ENCODE measurements at places on chromosomes 2 and 18.

GRCh38 chr18:54090856-54091255 is 133.6 kb downstream of the MBD2 start:
- DNase-seq: no peak

GRCh38 chr2:27085673-27086089 is 891 bp upstream of the KHK start:
- DNase-seq: no peak

- DNase-seq: no peak
These were observed 19.5 kb downstream of the WIPF1 start for GRCh38 chr2:174577967-174578589.

DNA sequence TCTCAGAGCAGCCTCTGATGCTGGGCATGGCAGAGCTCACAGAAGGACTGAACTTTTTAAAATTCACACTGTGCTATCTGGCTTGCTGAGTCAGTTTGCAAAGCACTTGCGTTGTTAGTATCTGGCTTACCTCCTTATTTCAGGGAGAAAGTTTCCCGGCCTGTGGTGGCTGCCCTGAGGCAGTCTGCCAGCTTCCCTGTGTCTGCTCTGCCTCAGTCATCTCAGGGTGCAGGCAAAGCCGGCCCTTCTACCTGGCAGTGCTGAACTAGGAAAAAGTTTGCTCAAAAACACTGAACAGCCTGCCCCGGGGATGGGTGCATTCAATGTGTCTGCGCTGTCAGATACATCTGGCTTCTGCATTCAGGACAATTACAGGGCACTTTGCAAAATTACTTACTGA is 90.2 kb upstream of the UXS1 start:
- no peak for DNase-seq

GRCh38 chr2:144707736-144708326 is 187.9 kb upstream of the ZEB2 start:
- DNase-seq: no peak

- DNase-seq: no peak
These were observed 281.1 kb upstream of the TRIB2 start for GRCh38 chr2:12435430-12436222.

DNA sequence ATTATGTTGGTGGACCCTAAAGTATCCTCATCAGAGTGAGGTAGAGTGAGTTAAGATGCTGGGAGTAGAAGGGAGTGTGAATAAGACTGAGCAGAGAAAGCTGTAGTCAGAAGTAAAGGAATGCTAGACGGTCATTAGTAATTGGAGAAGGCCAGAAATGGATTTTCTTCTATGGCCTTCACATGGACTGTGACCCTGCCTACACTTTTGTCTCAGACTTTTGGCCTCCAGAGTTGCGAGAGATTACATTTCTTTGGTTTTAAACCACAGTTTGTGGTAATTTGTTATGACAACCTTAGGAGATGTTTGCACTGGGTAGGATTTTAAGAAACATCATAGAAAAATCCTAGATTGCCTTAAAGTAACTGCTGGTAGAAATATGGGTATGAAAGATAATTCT is 1267.7 kb upstream of the TMEFF2 start:
- DNase-seq: no peak

DNA sequence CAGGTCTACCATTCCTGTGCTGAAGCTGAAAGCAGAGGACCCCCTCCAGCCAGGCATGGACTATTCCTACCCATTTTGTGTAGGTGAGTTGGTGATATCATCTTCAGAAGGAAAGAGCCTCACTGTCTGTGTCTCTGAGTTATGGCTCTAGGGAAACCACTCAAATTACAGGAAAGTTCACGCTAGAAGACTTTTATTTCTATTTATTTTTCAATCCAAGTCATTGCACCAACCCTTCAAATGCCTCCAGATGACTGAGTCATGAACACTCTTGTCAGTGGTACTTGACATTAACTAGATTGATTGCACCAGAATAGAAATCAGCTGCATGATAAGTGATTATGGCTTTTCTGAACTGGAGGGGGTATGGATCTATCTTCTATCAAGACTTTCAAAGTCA is 338.4 kb downstream of the MBD2 start:
- no peak for DNase-seq

- DNase-seq: no peak
These were observed 20.0 kb upstream of the LANCL1 start for GRCh38 chr2:210496512-210496911.

- no peak for DNase-seq
These were observed at the start of gene SOX11 for GRCh38 chr2:5691985-5692529. Gene SOX11, plus strand, starts transcription at chr2:5692384. Its CDS starts 338 bp downstream, at chr2:5692722.

DNA sequence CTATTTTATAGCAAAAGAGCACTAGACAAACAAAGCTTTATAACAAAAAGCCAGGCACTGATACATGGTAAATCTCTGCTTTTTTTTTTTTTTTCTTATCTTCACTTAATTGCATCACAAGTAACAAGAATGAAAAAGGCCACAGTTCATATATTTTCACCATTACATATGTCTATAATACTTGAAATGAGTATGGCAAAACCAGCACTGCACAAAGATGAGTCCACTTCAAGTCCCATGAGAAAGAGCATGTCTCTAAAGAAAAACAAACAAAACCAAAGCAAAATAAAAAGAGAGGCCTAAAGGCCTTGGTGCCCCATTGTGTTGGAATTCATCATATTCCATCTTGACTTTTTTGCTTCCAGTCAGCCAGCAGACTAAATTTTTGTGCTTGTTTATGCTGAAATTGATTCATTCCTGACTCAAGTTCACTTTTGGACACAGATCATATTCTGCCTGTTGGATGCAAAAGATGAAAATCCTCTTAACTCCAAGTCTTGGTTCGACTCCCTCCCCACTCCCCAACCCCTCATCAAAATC is 264.9 kb upstream of the CCDC68 start:
- no peak for DNase-seq

- no peak for DNase-seq
These were observed 31.8 kb upstream of the VIT start for GRCh38 chr2:36664696-36665076.

GRCh38 chr2:164992818-164993217 is 37.5 kb upstream of the SLC38A11 start:
- no peak for DNase-seq

DNA sequence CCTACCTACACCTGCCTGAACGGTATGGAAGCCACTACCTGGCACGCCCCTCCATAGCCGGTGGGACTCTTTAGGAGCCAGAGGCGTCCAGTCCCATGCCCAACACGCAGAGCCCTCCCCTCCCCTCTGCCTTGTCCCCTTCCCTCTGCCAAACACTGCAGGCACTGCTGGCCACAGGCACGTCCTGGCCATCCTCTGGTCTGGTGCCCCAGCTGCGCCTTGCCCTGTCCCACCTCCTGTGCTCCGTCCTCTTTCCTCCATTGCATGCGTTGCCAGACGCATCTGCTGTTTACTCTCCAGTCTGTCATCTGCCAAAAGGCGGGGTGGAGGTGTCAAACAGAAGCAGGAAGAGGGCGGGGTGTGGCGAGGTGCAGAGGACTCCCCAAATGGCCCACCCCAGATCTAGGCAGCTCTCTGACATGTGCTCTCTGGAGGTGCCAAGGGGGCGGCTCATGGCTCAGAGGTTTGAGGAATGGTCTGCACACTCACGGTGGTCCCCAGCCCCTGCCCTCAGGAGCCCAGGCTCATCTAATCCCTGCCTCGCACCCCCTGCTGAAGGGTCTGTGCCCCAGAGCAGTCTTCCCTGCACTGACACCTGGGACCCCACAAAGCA is 45.1 kb downstream of the HS6ST1 start:
- no peak for DNase-seq

- no peak for DNase-seq
These were observed 54.6 kb upstream of the COBLL1 start for GRCh38 chr2:164896226-164896625.

GRCh38 chr2:182897137-182897536 is 30.7 kb upstream of the FRZB start:
- DNase-seq: no peak

- no peak for DNase-seq
These were observed 30.1 kb downstream of the WDFY1 start for GRCh38 chr2:223915071-223915470.

DNA sequence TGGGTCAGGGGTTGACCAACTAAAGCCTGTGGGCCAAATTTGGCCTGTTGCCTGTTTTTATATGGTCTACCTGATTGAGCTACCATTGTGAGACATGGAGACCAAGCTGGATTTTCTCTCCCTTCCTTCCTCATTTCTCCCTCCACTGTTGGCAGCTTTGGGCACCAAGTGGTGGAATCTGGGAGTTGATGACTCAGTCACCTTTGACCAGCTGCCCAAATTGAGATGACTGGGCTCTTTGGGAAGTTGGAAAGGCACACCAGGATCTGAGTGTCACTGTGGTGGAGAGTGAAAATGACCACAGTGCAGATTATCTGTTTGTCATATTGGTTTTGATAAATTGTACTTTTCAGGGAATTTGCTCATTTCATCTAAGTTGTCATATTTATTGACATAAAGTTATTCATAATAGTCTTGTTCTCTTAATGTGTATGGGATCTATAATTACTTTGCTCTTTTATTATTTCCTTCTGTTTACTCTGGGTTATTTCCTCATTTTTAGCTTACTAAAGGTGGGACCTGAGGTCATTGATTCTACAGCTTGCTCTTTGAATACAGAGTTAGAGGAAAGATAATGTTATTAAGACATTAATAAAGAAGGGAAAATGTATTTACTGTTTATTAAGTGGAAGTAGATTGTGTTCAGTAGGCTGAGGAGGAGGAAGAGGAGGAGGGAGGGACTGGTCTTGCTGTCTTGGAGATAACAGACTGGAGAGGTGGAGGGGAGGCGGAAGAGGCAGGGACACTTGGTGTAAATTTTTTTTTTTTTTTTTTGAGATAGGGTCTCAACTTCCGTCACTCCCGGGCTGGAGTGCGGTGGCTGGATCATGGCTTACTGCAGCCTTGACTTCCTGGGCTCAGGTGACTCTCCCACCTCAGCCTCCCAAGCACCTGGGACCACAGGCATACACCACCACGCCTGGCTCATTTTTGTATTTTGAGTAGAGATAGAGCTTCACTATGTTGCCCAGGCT is 31.8 kb downstream of the AGFG1 start:
- no peak for DNase-seq

DNA sequence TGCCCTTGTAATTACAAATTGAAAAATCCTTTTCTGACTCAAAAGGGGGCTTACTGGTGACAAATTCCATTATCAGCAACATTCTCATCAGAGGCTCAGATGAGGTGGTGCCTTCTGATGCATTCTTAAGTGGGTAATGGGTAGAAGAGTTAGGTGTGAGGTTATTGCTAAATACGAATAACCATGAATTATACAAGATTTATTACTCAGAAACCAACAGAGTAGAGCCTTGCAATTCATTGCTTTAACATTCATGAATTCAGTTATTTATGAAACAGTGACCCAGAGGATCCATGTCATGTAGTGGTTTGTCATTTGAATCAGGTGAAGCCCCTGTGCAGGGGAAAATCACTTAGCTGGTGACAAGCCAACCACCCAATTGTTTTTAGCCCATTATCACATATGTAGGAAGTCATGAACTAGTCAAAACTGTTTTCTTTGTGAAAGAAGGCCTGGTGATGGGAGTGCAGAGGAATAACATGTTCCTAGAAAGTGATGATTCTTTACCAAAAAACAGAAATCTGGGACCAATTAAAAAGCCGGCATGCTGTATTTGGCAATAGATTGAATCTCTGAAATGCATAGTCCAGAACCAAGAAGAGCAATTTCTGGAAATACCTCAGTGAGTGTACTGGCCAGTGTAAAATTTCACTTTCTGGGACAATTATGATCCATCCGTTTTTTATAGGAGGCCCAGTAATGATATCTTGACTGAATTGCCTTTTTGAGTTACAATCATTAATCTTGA is 70.2 kb downstream of the CRIM1 start:
- no peak for DNase-seq

DNA sequence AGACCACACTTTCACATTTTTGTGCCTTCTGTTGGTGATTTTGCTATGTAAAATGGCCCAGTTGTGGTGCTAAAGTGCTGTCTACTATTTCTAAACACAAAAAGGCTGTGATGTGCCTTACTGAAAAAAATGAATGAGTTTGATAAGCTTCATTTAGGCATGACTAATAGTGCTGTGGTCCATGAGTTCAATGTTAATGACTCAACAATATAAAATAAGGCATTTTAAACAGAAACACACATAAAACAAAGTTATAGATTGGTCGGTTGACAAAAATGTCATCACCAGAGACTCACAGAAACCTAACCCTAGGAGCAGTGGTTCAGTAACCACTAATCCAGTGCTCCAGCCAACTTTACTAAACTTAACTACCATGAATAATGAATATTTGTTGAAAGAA is 160.0 kb downstream of the DNAH6 start:
- no peak for DNase-seq

DNA sequence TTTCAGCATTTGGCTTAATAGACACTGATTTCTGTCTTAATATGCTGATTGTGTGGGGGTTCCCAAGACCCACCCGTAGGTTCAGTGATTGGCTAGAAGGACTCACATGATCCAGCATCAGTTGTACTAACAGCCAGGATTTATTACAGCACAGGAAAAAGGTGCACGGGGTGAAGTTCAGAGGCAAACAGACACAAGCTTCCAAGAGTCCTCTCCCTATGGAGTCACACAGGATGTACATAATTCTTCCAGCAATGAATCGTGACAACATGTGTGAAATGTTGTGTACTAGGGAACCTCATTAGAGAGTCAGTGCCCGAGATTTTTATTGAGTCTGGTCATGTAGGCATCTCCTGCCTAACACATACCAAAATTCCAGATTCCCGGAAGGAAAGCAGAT is 52.8 kb downstream of the GALNT1 start:
- DNase-seq: no peak

GRCh38 chr2:188845692-188846091 is 128.5 kb upstream of the COL3A1 start:
- no peak for DNase-seq

DNA sequence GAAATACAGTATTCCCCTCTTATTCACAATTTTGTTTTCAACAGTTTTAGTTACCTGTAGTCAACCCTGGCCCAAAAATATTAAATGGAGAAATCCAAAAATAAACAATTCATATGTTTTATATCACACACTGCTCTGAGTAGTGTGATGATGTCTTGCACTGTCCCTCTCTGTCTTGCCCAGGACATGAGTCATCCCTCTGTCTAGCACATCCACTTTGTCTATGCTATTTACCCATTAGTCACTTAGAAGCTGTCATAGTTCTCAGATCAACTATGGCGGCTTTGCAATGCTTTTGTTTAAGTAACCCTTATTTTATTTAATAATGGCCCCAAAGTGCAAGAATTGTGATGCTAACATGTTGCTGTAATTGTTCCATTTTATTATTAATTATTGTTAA is 380.6 kb upstream of the REG3G start:
- DNase-seq: no peak
